ENCODE measurements at places on chromosomes 7 and 10.
A peak's percentile ranks its signal among the peaks of the same experiment; 100 is the strongest.

- no peak for DNase-seq
These were observed 194.8 kb downstream of the CFTR start for GRCh38 chr7:117674617-117675016.

DNA sequence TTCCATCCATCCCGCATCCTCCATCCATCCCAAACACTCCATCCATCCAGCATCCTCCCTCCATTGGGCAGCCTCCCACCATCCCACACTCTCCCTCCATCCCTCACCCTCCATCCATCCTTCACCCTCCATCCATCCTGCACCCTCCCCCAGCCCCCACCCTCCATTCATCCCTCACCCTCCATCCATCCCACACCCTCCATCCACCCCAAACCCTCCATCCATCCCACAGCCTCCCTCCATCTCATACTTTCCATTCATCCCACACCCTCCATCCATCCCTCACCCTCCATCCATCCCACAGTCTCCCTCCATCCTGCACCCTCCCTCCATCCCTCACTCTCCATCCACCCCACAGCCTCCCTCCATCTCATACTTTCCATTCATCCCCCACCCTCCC lies 60.4 kb downstream of the FOXI2 start:
- DNase-seq: no peak

DNA sequence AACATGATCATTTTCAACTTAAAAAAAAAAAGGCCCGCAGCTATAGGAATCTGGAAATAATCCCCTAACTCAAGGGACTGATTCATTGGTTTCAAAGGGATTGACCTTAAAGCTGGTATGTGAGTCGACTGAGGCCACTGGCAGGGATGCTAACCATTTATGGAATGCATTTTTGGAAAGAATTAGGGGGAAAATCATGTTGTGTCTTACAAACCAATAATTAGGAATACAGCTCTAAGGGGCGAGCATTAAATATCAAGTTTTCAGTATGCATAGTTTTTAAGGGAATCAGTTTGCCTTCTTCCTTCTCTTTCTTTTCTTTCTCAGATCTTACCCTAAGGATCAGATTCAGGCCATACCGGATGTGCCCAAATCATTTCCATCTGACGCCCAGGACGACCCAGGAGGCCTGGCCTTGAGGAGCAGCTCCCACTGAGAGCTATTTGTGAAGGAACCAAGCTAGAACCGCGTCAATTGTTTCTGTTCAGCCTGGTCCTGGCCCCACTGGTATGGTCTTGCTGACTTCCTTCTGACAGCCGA lies 48.7 kb downstream of the BPGM start:
- no peak for DNase-seq

DNA sequence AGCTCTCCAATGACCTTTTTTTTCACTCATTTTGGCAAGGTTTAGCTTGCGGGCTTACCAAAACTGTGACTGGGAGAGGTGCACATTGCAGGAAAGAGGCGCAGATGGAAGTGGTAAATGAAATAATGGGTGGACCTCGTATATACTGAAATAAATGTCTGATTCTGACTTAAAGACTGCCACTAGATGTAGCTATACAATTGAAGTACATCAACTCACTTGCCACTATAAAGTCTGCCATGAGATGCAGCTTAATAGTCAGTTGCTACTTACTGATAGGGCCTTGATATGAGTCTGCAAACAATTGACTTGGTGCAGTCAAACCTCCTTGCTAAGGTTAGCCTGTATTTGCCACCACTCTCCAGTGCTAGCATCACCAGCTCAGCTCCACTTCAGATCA lies 525.9 kb upstream of the MBL2 start:
- DNase-seq: no peak

DNA sequence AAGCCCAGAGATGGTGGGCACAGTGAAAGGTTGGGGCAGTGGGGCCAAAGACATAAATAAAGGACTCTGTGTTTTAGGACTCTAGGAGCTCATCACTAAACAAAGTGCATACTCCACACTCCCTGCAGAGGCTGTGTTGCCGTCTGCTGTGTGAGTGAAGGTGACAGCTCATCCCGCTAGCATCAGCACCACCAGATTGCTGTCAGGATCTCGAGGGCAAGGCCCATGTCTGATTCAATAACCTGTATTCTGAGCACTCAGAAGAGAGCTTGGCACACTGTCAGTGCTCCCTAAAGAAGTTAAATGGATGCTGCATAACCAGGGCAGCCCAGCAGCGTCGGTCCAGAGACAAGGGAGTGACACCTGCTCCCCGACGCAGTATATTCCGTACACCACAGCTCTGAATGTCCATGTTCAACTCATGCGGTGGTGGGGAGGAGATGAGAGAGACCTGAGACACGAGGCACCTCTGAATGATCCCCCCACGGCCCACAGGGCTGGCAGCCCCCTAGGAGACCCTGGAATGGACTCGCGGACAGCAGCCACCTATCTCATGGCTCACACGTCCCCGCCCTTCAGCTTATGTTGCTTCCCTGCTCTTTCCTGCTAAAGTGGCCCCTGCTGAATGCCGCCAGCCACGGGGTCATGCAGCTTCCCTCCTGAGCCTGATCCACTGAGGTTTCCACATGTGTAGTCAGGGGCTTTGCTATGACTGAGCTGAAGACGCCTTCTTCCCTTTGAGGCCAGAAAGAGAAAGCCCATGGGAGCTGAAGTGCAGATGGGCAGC lies 132.7 kb upstream of the KCNMA1 start:
- no peak for DNase-seq

- DNase-seq: no peak
These were observed 52.4 kb downstream of the CXCL12 start for GRCh38 chr10:44332465-44332864.

DNA sequence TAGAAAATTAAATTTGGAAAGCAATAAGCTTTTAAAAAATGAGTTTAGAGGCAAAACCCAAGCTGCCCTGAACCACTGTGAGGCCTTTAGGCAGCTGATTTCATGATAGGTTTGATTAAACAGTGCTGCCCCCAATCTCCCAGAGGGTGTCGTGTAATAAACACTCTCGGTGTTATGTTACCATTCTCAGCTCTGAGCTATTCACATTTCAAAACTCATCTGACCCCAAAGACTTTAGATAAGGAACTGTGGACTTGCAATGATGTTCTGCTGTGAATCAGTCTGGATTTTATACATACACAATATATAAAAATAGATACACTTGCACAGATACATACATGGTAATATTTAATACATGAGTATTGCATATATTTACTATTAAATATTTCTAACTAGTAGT lies 120.4 kb downstream of the MALRD1 start:
- peak; percentile 56 for DNase-seq

DNA sequence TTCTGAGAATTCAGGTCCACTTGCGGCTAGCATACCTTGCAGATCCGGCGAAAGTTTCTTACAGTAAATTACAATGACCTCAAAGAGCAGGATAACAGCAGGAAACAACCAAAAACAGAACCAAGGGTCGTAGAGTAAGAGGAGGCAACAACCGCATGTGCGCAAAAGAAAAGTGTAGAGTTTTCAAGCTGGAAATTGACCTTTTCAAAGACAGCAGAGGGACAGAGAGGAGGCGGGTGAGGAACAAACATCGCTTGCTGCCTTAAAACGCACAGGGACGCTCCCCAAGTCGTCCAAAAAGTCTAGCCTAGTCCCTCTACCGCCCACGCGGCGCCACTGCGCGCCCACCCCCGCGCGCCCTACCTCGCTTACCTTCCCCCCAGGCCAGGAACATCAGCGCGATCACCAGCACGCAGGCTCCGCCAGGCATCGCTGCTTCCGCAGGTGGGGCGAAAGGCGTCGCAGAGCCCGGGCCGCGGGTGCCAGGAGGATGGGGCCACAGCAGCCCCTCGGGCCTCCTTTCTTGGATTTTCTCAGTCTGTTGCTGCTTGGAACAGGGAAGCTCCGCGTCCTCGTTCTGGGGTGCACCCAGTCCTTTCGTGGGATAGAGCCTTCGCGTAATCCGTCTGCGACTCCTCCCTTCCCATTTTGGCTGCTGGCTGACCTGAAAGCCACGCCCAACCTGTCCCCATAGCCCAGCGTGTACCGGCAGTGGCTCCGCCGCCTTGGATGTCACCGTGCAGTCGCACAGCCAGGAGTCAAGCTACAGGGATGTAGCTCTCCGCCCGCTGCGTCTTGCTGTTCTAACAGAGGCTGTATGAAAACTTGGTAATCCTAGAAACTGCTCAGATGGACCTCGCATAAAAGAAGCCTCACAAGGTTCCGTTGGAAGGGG lies at the start of gene VWDE:
Gene VWDE (minus strand): TSS at position 579 of the 895 bp plus-strand sequence. CDS start 149 bp downstream, at position 430.
- DNase-seq: no peak

DNA sequence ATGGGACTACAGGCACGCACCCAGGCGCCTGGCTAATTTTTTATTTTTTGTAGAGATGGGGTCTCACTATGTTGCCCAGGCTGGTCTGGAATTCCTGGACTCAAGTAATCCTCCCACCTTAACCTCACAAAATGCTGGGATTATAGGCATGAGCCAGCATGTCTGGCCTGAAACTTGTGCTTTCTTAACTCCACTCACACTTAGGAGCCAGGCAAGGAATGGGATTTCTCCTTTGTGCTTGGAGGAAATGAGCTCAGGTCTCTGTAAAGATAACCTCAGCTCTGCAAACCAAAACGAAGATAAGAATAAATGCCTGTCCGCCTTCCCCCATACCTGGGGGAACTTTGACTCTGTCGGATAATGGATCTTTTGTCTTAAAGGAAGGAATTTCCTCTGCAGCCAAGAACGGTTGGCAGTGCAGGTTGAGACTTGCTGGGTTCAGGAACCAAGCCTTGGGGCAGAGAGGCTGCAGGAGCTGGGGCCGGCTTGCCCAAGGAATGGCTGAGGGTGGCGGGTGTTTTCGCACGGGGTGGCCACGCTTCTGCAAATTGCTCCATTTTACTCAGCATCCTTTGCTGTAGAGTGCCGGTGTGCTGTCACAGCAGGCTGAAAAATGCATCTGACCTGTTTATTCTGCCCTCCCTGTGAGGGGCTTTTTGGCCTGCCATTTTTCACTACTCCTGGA lies 174.2 kb downstream of the KIAA1217 start:
- peak; percentile 87 for DNase-seq

GRCh38 chr7:124263232-124263827 lies 230.5 kb upstream of the TMEM229A start:
- DNase-seq: peak; percentile 12

DNA sequence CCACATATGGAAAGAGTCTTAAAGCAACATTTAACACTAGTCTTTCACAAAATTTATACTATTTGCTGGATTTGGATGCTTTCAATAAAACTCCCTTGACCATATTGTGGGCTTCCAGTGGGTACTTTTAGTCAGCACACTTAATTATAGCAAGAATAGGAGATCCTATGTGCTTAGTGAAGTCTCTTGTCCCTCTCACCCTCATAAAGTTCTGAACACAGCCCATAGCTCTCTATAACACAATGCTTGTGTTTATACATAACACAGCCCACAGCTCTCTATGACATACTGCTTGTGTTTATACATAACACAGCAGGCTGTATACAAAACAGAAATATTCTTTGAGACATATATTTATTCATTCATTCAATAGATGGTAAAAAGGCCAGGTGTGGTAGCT lies 79.0 kb downstream of the SEMA3C start:
- no peak for DNase-seq

GRCh38 chr10:103894441-103894864 lies 23.5 kb downstream of the STN1 start:
- DNase-seq: no peak

GRCh38 chr10:23368816-23369640 lies 24.4 kb upstream of the C10orf67 start:
- no peak for DNase-seq

DNA sequence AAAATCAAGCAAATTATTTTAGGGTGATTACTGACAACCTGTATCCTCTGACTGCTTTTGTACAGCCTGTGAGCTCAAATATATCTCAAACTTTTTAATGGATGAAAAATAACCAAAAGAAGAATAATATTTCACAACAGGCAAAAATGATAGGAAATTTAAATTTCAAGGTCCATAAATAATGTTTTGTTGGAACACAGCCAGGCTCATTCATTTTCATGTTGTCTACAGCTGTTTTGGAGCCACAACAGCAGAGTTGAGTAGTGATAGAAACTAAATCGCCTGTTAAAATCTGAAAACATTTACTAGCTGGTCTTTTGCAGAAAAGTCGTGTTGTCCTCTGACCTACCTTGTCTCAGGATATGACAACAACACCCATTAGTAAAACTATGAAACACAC lies 75.9 kb downstream of the GLI3 start:
- DNase-seq: no peak

GRCh38 chr10:121709675-121710073 lies 111.4 kb upstream of the FGFR2 start:
- DNase-seq: no peak

- peak; percentile 40 for DNase-seq
These were observed 14.7 kb downstream of the CDNF start for GRCh38 chr10:14822879-14823755.

- no peak for DNase-seq
These were observed 11.3 kb downstream of the COL26A1 start for GRCh38 chr7:101373812-101374614.

DNA sequence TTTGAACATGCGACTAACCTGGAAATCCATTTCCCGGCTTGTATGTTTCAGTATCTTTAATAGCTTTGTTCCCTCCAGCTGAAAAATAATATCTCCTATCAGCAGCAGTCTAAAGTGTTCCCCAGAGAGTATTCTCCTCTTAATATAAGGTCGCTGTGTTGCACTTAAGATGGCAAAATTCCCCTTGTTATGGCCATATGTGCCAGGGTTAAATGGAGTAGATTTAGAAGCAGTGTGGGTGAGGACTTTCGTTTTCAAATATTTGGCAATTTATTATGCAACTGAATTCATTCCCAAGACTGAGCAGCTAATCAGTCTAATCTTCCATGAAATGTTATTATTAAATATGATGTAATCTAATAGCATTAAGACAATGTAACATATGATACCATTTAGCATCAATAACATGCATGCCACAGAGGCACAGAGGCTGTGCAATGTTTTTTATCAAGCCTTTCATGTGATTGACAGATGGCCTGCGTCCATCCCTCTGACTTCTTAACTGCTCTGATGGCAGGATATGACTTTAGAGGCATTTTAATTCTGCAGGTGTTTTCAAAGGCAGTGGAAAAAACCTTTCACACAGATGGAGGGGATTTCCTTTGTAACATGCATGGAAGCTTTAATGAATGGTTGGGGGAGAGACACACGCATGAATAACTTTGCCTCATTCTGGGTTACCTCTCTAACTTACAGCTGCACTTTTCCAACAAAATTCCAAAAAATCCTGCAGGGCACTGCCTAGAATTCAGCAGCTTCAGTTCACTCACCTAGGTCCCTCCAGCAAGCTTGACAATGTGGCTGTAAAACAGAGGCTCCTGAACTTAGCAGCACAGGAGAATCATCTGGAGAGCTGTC lies 55.1 kb upstream of the ZPBP start:
- DNase-seq: no peak

DNA sequence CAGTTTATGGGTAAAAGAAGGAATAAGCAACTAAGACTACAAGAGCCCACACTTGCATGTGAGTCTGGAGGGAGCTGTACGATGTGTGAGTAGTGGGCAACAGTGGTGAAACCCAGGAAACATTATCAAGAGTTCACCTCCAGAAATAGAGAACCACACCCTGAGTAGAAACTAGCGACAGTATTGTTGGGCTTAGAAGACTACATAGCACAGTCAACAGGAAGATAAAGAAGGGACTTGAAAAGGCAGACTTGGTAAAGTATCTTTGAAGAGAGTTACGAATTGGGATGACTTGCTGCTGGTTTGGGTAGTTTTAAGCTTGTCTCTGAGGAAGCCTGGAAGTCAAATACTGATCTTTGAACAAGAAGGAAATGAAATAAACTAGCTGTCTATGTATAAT lies 223.2 kb upstream of the GNAI1 start:
- DNase-seq: no peak

Measured in NCI-H226 (cell line).